ENCODE measurements at places on chromosomes 11 and 22.
A peak's percentile ranks its signal among the peaks of the same experiment; 100 is the strongest.

- DNase-seq: no peak
These were observed 53.1 kb downstream of the SHANK2 start for GRCh38 chr11:71199226-71199820.

DNA sequence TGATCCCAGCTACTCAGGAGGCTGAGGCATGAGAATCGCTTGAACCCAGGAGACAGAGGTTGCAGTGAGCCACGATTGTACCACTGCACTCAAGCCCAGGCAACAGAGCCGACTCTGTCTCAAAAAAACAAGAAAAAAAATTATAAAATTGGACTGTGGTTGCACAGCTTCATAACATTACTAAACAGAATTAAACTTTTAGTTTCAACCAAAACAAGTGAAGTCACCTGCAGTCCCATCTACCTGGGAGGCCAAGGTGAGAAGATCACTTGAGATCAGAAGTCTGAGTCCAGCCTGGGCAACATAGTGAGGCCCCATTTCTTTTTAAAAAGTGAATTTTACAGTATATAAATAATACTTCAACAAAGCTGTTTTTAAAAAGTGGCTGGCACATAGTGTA is 47.8 kb upstream of the CD5 start:
- DNase-seq: no peak

- peak; percentile 94 for DNase-seq
These were observed 80.7 kb upstream of the PPARA start for GRCh38 chr22:46069521-46070214.

DNA sequence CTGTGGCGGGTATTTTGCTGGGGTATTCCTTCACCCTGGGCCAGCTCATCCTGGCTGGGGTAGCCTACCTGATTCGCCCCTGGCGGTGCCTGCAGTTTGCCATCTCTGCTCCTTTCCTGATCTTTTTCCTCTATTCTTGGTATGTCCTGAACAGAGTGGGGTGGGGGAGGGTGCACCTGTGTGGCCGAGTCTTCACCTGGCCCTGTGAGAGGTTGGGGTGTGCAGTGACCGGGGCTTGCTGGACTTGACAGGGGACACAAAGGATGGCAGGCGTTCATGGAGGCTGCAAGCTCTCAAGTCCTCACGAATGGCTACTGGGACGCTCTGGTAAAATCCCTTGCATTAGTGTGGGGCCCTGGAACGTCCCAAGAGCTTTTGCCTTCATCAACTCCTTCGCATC is 39.3 kb downstream of the CAPN1 start:
- no peak for DNase-seq

DNA sequence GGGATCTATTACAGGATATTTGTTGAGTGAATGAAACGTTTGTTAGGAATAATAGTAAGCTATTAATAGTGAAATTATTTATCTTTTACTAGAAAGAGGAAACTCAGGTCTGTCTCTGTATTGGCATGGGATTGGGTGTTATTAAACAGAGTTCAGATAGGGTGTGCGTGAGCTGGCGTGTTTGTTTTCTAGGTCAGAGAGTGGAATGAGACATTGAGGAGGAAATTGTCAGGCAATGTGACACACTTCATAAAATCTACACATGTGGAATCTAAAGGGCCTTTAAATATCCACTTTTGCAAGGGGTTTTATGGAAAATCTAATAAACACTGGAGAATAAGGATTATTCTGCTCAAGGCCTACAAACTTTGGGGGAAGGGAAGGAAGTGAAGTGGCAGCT is 552.9 kb downstream of the NTM start:
- no peak for DNase-seq

GRCh38 chr22:39303358-39303757 is 16.1 kb downstream of the RPL3 start:
- no peak for DNase-seq

GRCh38 chr11:697811-698311 is 2.2 kb downstream of the TMEM80 start:
- DNase-seq: no peak

GRCh38 chr22:27194096-27194748 is 536.8 kb downstream of the MIAT start:
- DNase-seq: no peak

DNA sequence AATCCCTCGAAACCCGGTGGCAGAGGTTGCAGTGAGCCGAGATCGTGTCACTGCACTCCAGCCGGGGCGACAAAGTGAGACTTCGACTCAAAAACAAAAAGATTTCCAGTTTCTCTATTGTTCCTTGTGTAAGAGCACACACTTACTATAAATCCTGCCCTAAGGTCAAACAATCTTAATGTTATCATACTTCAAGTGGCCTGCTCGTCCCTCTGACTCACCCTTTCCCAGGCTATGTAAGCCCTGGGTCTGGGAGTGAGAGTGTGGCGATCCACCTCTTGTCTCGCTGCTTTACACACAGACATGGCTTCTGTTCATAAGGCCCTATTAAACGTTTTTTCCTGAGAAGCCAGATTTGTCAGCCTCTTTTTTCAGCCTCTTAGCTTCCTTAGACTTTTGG is 24.4 kb upstream of the A4GALT start:
- DNase-seq: no peak

DNA sequence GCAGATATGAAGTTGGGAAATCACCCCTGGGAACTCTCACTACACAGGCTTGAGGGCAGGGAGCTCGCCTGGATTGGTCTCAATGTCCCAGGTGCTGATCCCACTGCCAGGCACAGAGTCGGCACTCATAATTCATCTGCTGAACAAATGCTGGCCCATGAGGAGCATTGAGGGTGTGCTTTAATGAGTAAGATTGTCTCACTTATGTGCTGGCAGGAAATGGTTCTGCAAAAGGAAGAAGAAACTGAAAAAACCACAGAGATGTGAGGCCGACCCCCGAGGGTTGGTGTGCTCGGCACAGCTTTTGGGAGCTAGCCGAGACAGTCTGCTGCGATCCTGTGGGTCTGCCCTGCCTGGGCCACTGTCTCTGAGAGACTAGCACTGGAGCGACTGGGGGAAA is 9.4 kb downstream of the PLAAT2 start:
- DNase-seq: no peak

DNA sequence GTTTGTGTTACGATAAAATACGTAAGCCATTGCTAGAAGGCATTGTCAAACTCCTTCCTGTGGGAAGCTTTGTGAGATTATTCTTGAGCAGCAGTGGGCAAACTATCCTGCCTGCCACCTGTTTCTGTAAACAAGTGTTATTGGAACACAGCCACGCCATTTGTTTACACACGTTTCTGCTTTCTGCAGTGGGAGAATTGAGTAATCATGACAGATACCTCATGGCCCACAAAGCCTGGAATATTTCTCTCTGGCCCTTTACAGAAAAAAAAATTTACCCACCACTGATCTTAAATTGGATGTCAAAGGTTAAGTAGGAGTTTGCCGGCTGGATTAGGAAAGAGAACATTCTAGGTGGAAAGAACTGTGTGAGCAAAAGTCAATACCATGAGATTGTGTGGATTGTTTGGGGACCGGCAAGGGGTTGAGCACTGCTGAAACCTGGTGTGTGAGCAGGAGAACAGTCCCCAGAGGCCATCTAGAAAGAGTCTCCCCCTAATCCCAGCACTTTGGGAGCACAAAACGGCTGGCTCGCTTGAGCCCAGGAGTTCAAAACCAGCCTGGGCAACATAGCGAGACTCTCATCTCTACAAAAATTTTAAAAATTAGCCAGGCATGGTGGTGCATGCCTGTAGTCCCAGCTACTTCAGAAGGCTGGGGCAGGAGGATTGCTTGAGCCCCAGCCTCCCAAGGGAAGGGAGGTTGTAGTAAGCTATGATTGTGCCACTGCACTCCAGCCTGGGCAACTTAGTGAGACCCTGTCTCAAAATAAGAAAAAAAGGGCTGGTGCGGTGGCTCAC is 6.0 kb upstream of the PLA2G6 start:
- DNase-seq: no peak

DNA sequence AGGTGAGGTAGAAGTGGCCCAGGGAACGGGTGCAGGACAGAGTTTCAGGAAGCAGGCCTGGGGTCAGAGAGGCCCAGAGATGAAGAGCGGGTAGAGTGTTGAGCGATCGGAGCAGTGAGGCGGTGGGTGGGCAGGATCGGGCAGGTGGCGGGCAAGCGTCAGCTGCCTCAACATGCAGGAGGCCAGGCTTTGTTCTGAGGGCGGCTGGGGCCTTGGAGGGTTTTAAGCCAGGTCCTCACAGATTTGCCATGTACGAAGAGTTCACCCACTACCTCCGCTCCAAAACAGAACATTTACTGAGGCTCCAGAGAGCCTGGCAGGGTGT is 29.4 kb downstream of the FLRT1 start:
- no peak for DNase-seq

GRCh38 chr22:39574779-39575551 is 4.4 kb downstream of the CACNA1I start:
- no peak for DNase-seq

GRCh38 chr22:25492841-25493734 is 71.4 kb upstream of the GRK3 start:
- DNase-seq: peak; percentile 28

DNA sequence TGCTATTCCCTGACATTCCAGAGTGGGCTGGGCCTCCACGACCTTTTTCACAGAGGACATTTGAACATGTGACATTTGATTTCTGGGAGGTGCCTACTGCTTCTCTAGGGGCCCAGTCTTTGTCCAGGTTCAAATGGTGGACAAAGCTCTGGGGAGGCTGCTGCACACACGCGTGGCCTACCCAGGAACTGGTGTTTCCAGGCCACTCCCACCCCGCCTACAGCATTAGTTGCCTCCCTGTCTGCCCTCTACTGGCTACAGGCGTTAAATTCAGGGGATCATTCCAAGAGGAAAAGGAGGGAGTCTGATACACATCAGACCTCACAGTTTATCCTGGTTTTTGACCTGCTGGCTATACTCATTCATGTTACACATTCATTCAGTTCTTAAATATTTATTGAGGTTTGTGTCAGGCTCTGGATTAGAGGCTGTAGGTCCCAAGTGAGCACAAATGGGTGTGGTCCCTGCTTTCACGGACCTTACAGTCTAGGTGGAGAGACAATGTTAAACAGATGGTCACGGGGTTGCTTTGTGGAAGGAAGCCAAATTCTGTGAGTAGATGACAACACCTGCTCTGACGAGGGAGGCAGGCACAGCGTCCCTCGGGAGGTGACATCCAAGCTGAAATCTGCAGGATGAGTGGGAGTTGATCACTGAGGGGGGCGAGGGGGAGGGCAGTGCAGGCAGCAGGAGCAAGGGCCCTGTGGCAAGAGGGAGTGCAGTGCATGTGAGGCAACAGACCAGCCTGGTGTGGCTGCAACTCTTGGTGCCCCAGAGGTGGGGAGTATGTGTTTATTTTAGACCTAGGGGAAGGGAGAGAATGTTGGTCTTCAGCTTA is 11.8 kb downstream of the TUB start:
- no peak for DNase-seq

GRCh38 chr22:29062286-29062821 is 723 bp upstream of the C22orf31 start:
- DNase-seq: no peak

- DNase-seq: no peak
These were observed 181.5 kb upstream of the E2F8 start for GRCh38 chr11:19422276-19422675.

DNA sequence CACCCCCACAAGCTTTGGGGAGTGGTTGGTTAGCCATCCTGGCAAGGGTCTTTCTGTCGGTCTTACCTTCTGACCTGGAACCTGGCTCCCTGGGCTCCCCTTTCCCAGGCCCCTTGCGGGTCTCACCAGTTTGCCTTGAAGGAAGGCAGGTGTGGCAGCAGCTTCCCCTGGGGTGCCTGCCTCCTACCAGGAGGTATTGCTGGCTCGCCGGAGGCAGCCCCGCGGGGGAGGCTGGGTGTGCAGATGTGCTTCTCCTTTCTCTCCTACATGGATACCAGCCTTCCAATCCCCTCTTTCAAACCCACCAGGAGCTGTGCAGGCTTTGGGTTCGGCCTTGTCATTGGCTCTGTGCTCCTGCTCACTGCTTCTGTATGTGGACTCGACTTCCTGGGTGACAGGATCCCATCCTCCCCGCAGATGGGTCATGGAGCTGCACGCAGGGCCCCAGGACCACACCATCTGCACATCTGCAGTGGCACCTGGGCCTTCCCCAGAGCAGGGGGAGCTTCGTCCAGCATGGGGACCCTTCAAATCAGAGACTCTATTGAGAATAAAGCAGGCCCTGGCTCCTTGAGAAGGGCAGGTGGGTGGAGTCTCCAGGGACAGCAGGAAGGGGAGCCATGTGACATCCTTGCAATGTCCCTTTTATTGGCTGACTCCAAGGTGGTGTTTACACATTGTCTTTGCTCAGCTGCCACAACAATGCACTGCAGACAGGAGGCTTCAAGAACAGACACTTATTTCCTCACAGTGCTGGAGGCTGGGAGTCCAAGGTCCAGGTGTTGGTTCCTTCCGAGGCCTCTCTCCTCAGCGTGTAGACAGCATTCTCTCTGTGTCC is 592.0 kb downstream of the BRD1 start:
- DNase-seq: no peak

DNA sequence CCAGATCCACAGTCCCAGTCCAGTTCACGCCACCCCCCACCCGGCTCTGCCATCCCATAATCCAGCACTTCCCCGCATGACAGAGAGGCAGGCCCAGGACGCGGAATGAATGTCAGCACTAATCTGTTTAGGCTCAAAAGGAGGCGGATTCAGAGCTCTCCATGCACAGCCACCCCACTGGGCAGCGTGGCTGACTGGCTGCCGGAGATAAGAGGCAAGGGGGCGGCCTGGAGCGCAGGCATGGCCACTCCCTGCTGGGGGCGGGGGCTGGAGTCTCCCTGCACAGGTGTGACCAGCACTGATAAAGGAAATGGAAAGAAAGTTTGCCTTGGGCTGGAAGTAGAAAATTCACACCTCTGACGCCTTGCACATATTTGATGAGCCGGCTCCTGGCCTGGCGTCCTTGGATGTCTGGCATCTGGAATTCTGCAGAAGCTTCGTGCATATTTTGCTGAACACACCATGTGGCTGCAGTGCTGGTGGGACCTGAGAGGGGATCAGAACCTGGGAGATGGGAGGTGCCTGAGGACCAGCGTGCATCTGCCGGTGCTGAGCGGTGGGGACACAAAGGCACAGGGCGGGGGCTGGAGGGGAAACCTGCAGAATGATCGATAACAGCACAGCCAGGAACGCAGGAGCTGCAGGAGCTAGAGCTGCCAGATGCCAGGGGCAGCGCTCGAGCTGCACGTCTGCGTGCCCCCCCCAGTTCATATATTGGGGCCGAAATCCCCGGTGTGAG is 344.4 kb downstream of the CTTN start:
- DNase-seq: no peak
